HEK293T (cell line): ENCODE measurements at places on chromosomes 2 and 18.

DNA sequence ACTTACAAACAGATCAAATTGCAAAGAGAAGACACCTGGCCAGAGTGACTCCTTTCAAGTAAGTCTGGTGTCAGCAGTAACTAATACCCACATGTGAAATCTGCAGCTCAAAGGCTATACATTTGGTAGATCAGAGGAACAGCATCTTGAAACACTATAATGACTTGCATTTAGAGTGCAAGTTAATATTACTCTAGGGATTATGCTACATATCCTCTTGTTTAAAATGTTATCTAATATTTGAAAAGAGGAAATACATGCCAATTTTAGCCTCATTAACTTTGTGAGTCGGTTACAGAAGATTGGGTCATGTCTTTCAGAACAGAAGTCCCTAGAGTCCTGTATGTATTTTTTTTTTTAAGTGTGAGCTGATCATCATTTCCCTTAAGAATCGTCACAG is 15.2 kb downstream of the LANCL1 start:
- no peak for DNase-seq

DNA sequence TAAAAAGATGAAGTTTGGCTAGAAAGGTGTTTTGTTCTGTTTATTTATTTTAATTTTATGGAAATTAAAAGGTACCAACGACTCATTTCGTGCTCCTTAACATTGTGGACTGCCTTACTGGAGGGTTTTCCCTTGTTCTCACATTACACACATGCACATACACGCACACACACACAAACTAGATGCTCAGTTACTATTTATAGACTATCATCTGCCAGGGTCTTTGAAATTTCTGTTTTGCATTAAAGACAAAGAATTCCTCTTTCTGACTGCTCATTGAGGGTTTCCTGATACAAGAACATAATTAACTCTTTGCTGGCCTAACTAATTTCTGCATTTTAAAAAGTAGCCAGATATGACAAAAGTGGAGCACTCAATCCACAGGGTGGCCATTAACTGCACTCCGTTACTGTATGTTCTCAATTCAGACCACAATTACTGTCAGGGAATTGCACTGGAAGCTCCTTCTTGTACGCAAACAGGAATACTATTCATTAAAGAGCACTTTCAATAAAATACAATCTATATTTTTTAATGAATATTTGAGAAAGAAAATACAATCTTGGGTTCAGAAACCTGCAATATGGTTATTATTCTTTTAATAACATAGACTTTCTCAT is 366.9 kb upstream of the GALNT5 start:
- no peak for DNase-seq

GRCh38 chr18:73479477-73479876 is 611.7 kb upstream of the NETO1 start:
- DNase-seq, result no peak

DNA sequence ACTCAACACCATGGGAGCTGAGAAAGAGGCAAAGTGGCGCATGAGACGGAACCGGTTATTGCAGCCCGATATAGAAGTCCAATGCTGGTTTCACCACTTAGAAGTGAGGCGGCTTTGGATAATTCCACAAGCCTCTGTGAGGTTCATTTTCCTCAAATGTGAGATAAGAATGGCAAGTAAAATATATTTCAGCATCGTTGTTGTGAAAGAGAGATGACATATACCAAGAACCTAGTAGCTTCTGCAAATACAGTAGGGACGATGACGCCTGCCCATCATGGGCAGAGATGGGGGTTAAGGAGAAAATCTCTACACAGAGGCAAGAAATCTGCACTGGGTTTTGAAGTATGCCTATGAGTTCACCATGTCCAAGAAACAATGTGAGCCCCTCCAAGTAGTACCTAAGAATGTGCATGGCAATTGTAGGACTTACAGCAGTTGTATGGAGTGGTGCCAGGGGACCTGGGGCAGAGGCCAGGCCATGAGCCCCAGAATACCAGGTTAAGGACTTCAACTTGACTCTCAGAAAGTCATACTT is 352.0 kb downstream of the RNF144A start:
- DNase-seq, result no peak

GRCh38 chr18:28183418-28184078 is 6.6 kb upstream of the CDH2 start:
- no peak for DNase-seq

DNA sequence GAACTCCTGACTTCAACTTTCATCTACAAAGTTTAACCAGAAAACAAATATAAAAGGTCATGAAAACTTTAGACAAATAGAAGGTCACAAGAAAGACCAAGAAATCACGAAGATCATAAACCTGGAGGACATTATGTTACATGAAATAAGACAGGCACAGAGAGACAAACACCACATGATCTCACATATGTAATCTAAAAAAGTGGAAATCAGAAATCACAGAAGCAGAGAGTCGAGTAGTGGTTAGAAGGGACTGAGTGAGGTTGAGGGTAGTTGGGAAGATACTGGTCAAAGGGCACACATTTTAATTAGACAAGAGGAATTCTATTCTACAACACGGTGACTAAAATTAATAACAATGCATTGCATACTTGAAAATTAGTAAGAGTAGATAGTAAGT is 1.4 kb downstream of the GCFC2 start:
- DNase-seq, result no peak

GRCh38 chr2:230899287-230899686 is 25.8 kb downstream of the GPR55 start:
- DNase-seq, result no peak

DNA sequence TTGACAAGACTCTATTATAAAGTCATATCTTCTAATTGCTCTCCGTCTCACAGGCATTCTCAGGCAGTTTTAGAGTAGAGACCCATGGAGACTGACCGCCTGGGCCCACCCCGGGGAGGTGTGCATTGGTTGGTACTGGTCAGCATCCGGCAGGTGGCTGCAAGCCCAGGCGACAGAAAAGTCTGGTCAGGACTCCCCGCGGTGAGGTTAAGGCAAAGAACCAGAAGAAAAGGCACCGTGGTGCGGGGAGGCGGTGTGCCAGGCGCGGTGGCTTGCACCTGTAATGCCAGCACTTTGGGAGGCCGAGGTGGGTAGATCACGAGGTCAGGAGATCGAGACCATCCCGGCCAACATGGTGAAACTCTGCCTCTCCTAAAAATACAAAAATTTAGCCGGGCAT is 32.5 kb downstream of the AMER3 start:
- DNase-seq, result no peak

DNA sequence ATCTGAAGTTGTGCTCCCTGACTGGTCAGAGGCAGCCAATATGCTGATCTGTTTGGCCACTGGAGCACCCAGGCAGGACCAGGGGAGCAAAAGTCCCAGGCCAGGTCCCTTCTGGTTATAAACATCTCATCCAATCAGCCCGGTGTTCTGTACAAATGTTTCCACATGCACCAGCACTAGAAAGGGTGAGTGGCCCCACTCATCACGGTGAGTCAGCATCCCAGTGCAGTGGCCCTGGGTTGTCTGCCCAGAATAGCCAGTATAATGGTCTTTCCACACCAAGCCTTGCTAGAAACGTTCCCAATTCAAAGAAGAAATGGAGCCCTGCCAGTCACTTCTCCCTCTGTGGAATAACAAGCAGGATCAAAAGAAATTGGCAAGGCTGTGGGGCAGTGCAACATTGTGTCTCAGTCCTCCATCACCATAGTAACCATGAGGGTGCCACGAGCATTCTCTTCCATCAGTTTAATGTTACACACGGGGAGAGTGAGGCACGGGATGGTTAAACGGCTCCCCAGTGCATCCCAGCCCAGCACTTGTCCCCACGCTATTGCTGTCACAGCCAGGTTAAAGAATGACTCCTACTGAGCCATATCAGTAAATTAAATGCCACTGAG is 174.9 kb downstream of the SEPTIN10 start:
- DNase-seq, result no peak

DNA sequence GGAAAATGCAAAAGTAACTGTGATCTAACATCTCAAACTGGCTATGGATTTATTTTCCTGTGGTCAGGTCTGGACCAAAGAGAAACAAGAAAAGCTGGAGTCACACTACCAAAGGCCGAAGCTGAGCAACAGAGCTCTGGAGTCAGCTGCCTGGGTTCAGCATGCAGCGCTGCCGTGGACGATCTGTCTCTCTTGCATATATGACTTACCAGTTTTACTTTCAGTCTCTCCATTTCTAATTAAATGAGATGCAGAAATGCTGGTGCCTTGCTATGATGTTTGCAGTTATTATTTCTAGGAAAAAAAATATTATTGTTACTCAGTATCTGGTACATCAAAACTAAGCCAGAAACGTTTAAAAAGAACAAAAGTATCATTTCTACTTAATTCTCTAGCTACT is 813.2 kb downstream of the RNF144A start:
- DNase-seq, result no peak

GRCh38 chr2:18791172-18791797 is 201.9 kb upstream of the NT5C1B start:
- DNase-seq, result no peak

- no peak for DNase-seq
These were observed 64.9 kb downstream of the GALNT1 start for GRCh38 chr18:35646449-35646848.

- no peak for DNase-seq
These were observed 4.7 kb downstream of the LBH start for GRCh38 chr2:30235859-30236535.

- no peak for DNase-seq
These were observed 292.3 kb upstream of the CHAC2 start for GRCh38 chr2:53475321-53475720.

DNA sequence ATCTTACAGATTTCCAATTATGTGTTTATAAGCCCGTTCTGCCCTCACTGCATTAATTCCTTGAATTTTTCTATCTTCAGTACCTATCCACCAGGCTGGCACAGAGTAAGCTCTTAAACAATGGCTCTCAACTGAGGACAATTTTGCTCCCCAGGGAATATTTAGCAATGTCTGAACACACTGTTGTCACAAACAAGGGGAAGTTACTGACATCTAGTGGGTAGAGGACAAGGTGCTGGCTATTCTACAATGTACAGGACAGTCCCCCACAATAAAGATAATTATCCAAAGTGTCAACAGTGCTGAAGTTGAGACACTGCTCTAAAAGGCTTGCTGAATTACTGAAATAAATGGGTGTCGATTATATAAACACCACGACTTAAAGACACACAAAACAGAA is 5.0 kb downstream of the NDUFS1 start:
- DNase-seq, result no peak

DNA sequence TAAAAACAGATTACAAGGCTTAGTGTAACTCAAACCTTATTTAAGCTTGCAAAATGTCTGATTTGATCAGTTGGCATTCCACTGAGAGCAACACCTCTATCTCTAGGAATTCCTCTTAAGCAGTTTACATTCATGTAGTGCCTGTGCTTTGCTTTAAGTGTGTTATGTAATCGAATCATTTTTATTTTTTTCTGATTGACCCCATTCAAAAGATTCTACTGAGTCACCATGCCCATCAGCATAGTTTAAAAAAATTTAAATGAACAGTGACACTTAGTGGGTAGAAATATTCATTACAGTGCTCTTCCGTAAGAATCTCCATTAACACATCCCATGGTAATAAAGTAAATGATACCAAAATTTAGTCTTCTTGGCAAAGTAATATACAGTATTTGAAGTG is 67.8 kb upstream of the SLC4A10 start:
- no peak for DNase-seq

DNA sequence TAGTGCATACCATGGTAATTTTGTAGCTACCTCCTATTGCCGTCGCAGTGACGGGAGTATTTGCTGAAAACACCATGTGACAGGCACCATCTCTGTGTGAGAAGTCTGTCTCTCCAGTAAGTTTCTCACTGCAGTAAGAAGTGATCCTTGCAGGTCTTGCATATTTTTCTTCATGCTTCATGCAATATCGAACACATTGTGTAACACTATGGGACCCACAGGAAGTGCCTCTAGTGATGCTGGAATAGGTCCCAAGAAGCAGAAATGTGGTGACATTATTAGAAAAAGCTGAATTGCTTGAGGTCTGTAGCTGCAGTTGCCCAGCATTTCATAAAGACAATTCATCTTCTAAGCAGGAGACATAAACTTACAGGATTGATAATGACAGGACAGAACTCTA is 167.6 kb downstream of the DCDC2C start:
- no peak for DNase-seq

DNA sequence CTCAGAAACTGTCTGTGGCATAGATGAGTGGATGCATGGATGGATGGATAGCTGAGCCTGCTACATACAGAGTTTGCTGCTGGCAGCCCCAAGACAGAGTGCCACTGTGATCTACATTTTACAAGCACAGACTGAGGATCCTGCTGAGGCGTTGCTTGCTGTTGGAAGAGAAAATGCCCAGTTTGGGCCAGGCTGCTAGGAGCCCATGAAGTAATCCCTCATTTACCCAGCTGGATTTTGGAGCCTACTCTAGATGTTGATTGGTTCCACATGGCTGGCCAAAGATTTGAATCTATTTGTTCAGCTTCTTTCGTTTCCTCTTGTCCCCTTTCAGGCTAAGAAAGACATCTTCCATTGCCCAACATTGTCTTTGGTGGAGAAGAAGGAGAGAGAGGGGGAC is 261.3 kb downstream of the CLIP4 start:
- no peak for DNase-seq

DNA sequence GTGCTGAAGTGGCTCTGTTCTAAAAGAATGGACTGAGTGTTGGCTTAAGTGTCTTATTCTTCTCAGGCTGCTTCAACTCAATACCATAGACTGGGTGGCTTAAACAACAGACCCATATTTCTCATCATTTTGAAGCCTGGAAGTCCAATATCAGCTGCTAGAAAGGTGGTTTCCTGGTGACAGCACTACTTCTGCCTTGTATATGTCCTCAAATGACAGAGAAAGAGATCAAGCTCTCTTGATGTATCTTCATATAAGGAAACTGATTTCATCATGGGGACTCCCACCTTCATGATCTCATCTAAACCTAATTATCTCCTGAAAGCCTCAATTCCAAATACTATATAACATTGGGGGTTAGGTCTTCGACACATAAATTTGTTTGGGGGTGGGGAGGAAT is 449.7 kb upstream of the DSEL start:
- no peak for DNase-seq

GRCh38 chr2:174949988-174950687 is 55.0 kb downstream of the CHN1 start:
- no peak for DNase-seq

DNA sequence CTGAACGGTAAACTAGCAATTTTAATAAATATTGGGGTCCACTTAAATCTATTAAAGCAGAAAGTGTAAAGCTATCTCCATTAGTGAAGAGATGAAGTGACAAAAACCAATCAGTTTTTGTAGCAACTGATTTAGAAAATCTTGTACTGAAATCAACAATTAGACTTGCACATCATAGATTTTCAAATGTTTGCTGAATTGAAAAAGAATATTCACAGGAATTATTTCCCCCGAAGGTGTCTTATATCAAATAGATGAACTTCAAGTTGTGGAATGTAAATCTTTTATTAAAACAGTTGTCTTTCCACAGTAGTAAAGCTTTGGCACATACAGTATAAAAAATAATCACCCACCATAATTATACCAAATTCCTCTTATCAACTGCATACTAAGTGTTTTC is 48.7 kb downstream of the ATIC start:
- DNase-seq, result no peak
